Astrocyte (in vitro differentiated cells and primary cell): ENCODE measurements at places on chromosomes 3 and 15. TPM values are rescaled to one million over a fixed set of nuclear protein-coding genes. Genes with fewer than 3 reads are reported as not detected.

The SPTSSB gene
- 0.50 TPM in 1 of 2 replicates, not detected in the other for total RNA-seq

The PPP1R14D gene
- not detected in 2 replicates for total RNA-seq

The CHRD gene
- 3.4 and 5.6 TPM in 2 replicates for total RNA-seq

The PLSCR2 gene
- not detected in 2 replicates for total RNA-seq

The DAZL gene
- total RNA-seq: not detected in 2 replicates

The DGKG gene
- 0.36 and 0.64 TPM in 2 replicates for total RNA-seq

The ALDH1A3 gene
- 0.55 and 0.95 TPM in 2 replicates for total RNA-seq

GRCh38 chr15:64989416-64990167 lies at the start of gene SPG21:
SPG21 (minus strand) TSS chr15:64989914; CDS start chr15:64983569, 6,345 bp downstream.
- DNase-seq: peak; percentile 85

DNA sequence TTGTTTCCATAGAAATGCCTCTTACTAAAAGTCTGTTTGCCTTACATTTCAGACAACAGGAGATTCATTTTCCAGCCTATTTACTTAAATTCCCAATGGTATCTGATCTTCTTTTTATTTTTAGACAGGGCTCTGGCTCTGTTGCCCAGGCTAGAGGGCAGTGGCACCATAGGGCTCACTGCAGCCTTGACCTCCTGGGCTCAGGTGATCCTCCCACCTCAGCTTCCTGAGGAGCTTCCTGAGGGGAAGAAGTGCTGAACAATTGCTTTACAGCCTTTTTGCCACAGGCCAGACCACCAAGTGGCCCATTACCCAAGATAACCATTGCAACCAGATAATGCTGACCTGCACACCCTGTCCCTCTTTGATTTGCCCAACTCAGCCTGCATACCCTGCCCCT lies 126.3 kb downstream of the PLCH1 start:
- no peak for DNase-seq

GRCh38 chr3:24220859-24221657 lies 273.6 kb downstream of the THRB start:
- peak; percentile 97 for DNase-seq
